ENCODE measurements at places on chromosomes 13 and 19. TPM values are rescaled to one million over a fixed set of nuclear protein-coding genes. Genes with fewer than 3 reads are reported as not detected.

Gene CKAP2
- total RNA-seq: 63.7 TPM

Gene OR7C1
- not detected for total RNA-seq

Gene PDX1
- total RNA-seq: not detected

Gene DKKL1
- total RNA-seq: not detected

Gene PCDH17
- not detected for total RNA-seq

Gene RYR1
- total RNA-seq: 1.6 TPM

Gene GATAD2A
- 159 TPM for total RNA-seq

Gene HIPK4
- not detected for total RNA-seq

Gene KLK2
- total RNA-seq: not detected

- peak overlapping the region; percentile 63 for H3K27ac ChIP-seq
- no peaks in the 10 kb centered on the region for H3K27me3 ChIP-seq
- H3K4me3 ChIP-seq: no peak overlapping the region
- peaks cover 88% of the 10 kb centered on the region for H3K4me1 ChIP-seq
- peaks cover 41% of the 10 kb centered on the region for H3K36me3 ChIP-seq
- DNase-seq: no peak
These were observed 7.3 kb downstream of the GPR183 start for GRCh38 chr13:99299920-99300341.

DNA sequence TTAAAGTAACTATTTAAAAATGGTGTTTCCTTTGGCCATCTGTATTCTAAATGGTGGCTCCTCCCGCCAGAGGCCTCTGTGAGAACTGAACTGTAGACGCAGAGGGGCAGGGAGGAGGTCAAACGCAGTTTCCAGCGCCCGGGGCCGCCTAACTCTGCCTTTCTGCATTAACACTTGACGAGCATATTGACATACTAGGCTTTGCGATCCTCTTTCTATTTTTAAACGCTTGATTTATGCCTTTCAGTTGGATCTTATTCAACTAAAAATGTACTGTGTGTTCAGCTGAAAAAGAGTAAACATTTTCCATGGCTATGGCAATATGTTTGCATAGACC, 74.7 kb downstream of the SPACA7 start:
- H3K27ac ChIP-seq: no peak overlapping the region
- no peaks in the 10 kb centered on the region for H3K27me3 ChIP-seq
- no peak for DNase-seq
- no peak overlapping the region for H3K4me3 ChIP-seq
- no peaks in the 10 kb centered on the region for H3K4me1 ChIP-seq
- H3K36me3 ChIP-seq: no peaks in the 10 kb centered on the region

GRCh38 chr19:7099597-7099921, 30.1 kb downstream of the ZNF557 start:
- peaks cover 27% of the 10 kb centered on the region for H3K4me1 ChIP-seq
- H3K27me3 ChIP-seq: peaks cover 4% of the 10 kb centered on the region
- peak overlapping the region; percentile 98 for H3K4me3 ChIP-seq
- H3K27ac ChIP-seq: peak overlapping the region; percentile 95
- DNase-seq: no peak

DNA sequence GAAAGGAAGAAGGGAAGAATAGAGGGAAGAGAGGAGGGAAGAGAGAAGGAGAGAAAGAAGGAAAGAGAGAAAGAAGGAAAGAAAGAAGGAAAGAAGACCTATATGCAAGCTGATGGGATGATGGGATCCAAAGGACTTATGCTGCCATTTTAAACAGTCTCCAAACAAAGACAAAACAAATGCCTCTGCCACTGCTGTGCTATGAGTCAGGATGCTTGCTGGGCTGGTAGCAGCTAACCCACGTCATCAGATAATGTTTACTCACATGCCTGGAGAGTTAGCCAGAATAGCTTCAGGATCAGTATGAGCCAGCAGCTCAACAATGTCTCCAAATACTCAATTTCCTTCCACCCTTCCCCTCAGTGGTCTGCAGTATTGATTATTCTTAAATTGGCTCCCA, 12.0 kb upstream of the ZNF274 start:
- H3K27me3 ChIP-seq: no peaks in the 10 kb centered on the region
- no peaks in the 10 kb centered on the region for H3K4me1 ChIP-seq
- H3K4me3 ChIP-seq: no peak overlapping the region
- no peak for DNase-seq
- H3K27ac ChIP-seq: no peak overlapping the region

- no peaks in the 10 kb centered on the region for H3K4me1 ChIP-seq
- H3K27ac ChIP-seq: no peak overlapping the region
- peaks cover 16% of the 10 kb centered on the region for H3K27me3 ChIP-seq
- H3K4me3 ChIP-seq: no peak overlapping the region
- H3K36me3 ChIP-seq: no peaks in the 10 kb centered on the region
These were observed 1.7 kb upstream of the BCAM start for GRCh38 chr19:44807162-44807561.

- DNase-seq: no peak
- no peaks in the 10 kb centered on the region for H3K27me3 ChIP-seq
- H3K27ac ChIP-seq: no peak overlapping the region
- H3K36me3 ChIP-seq: peaks cover 18% of the 10 kb centered on the region
- no peak overlapping the region for H3K4me3 ChIP-seq
These were observed 8.5 kb upstream of the EEF1AKMT1 start for GRCh38 chr13:20782116-20782708.

DNA sequence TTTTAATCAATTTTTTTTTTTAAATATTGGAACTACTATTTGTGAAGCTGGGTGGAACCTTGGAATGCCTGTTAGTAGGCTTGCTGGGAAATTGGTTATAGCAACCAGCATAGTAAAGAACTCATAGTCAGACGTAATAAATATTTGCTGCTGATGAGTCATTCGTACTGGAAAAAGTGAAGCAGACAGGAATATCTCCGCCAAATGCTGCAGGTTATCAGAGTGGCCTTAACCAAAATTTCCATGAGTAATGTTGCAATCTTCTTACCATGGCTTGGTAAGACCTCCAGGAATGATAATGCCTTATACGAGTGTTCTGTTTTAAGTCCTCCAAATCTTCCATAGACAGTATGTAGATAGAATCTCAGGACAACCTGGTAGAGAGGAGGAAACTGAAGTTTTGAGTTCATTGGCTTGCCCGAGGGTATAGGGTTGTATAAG, 34.2 kb downstream of the MBNL2 start:
- no peak overlapping the region for H3K4me3 ChIP-seq
- peaks cover 6% of the 10 kb centered on the region for H3K36me3 ChIP-seq
- DNase-seq: no peak
- peaks cover 63% of the 10 kb centered on the region for H3K4me1 ChIP-seq
- peak overlapping the region; percentile 19 for H3K27ac ChIP-seq
- no peaks in the 10 kb centered on the region for H3K27me3 ChIP-seq

DNA sequence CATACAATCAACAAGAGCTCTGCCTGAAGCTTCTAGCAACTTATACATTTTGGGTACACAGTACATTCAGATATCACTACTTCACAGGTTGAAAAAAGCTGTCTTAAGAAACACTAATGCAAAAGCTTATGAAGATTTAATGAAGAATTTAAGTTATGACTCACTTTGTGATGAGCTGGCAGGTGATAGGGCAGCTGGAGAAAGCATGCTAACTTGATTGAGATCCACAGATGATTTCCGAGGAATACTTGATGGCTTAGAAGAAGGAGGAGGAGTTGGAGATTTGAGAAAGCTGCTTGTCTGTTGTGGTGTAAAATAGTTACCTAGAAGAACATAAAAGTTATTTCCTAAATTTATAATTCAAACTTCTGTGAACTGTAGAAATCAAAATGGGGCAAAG, 23.3 kb downstream of the EXOSC8 start:
- H3K27ac ChIP-seq: no peak overlapping the region
- no peaks in the 10 kb centered on the region for H3K4me1 ChIP-seq
- H3K36me3 ChIP-seq: peaks cover 24% of the 10 kb centered on the region
- DNase-seq: no peak
- H3K27me3 ChIP-seq: no peaks in the 10 kb centered on the region

DNA sequence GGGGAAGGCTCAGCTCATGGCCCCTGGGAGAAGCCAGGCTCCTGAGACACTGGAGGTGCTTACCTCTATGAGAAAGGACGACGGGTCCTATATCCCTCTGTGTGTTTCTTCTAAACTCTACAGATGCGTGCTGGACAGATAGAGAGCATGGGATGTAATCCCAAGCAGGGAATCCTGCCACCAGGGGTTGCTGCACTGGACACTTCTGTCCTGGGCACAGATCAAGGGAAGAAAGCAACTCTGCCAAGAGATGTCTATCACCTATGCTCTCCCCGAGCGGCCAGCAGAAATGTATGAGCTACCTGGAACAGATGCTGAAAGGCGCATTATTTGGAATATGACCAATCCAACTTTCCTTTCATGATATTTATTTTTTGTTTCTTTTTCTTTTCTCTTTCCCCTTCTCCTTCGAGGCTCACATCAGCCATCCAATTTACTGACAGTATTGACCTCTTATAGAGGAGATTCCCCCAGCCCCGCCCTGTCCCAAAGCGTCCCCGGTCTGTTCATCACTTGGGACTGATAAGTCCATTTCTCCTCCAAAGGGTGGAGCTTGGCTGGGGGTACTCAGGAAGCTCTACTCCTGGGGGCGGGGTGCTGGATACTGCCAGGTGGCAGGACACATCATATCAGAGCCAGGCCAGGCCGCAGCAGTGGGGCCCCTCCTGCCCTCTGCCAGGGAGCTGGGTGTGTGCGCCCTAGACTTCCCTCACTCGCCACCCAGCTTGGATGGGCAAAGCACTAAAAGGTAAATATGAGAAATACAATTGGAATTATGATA, 34.2 kb downstream of the TSHZ3 start:
- H3K4me3 ChIP-seq: no peak overlapping the region
- peaks cover 3% of the 10 kb centered on the region for H3K27me3 ChIP-seq
- DNase-seq: no peak
- H3K27ac ChIP-seq: no peak overlapping the region

GRCh38 chr19:1943661-1944087, 2.7 kb downstream of the CSNK1G2 start:
- peaks cover 31% of the 10 kb centered on the region for H3K4me1 ChIP-seq
- H3K27ac ChIP-seq: peak overlapping the region; percentile 92
- peak overlapping the region; percentile 95 for H3K4me3 ChIP-seq
- H3K36me3 ChIP-seq: peaks cover 6% of the 10 kb centered on the region
- no peak for DNase-seq
- no peaks in the 10 kb centered on the region for H3K27me3 ChIP-seq

DNA sequence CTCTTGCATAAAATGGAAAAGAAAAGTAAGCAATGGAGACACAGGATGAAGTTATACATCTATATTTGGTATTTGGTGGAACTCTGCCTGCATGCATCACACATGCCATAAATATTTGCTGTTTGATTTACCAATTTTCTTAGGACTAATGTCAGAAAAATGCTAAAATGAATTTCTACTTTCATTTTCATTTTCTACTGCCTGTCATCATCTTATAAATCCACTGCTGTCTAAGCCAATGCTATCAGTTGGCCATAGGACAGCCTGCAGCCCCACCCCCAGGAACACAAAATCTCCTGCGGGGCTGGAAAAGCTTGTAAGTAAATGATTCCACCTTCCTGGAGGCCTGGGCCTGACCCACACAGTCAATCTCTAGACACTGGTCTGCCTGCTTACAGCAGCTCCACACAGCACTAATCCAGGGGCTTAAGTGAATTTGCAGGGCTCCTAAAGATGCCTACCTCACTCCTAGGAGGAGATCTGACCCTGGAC, 122.0 kb downstream of the ENOX1 start:
- H3K4me1 ChIP-seq: peaks cover 9% of the 10 kb centered on the region
- peak; percentile 44 for DNase-seq
- H3K36me3 ChIP-seq: no peaks in the 10 kb centered on the region
- H3K27ac ChIP-seq: peak overlapping the region; percentile 62

DNA sequence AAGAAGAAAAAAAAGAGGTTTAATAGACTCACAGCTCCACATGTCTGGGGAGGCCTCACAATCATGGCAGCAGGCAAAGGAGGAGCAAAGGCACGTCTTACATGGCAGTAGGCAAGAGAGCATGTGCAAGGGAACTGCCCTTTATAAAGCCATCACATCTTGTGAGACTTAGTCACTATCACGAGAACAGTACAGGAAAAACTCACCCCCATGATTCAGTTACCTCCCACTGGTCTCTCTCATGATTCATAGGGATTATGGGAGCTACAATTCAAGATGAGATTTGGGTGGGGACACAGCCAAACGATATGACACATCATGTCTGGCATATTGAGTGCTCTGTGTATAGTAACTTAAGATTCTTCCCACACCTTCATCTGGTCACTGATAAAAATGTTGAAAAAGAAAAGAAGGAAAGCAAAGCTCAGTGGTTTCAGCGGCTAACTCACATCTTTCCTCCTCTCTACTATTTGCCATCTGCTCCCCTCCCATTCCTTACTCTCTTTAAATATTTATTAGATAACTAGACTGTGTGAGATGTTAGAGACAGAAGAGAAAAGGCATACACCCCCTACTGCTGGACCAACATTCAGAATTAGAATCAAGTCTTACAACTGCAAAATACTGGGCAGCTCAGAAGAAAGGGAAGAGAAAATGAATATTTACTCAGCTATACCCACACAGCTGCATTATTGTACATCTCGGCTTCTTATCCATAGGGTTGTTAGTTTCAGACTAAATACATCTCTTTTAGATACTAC, 60.1 kb upstream of the AKAP11 start:
- H3K4me3 ChIP-seq: no peak overlapping the region
- DNase-seq: no peak

DNA sequence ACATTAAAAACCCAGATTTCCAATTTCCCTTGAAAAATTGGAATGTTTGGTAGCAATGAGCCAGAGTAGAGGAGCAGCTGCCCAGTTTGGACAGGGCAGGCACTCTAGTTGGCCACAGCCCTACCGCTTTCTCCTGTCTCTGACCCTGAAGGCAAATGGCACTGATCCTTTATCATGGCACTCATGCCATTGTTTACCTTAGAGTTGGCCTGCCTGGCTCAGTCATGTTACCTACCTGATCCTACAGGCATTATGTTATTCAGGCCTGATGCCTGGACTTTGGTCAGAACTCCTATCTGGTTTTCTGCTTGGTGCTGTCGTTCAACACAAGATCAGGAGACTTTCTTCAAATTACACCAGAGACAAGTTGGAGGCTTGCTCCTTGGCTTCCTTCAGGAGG, 24.9 kb upstream of the TDRD3 start:
- DNase-seq: no peak
- no peaks in the 10 kb centered on the region for H3K36me3 ChIP-seq
- H3K4me3 ChIP-seq: no peak overlapping the region
- H3K4me1 ChIP-seq: no peaks in the 10 kb centered on the region

All from activated CD8-positive, alpha-beta memory T cell treated with anti-CD3 and anti-CD28 coated beads, Interleukin-2, amount 10 ng/mL, durations not matched to agents 7 days and 5 days (primary cell).